Fibroblast of villous mesenchyme (primary cell): ENCODE measurements at places on chromosomes 5 and 9.
A peak's percentile ranks its signal among the peaks of the same experiment; 100 is the strongest.

GRCh38 chr9:18129809-18130334 lies 344.1 kb upstream of the ADAMTSL1 start:
- no peak for DNase-seq

DNA sequence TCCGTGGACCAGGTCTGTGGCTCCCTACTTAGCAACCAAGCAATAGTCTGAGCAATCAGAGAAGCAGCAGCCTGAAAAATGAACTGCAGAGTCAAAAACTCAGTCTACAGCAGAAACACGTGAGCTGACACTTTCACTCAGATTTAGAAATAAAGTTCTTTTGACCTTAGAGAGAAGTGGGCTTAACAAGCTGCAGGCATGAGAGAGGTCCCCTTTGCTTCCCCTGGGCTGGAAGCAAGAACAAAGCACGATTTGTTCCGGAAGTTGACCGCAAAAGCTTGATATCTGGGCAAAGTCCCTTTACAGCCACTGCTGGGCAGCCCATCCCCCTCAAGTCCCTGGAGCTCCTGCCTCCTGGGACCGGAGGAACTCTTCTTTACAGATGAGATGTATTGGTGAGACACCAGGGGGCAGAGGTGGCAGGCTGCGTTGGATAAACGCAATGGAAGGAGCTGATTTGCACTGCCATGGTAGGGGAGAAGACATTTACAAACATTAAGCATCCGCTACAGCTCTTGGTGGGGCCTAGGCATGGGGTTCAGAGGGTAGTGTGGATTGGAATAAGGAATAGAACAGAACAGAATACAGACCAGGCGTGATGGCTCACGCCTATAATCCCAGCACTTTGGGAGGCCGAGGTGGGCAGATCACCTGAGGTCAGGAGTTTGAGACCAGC lies 5.8 kb upstream of the SOWAHA start:
- DNase-seq, result no peak

GRCh38 chr5:168578538-168579487 lies at the start of gene PANK3:
Gene PANK3, minus strand, starts transcription at chr5:168579368. Its CDS starts 85 bp downstream, at chr5:168579283.
- DNase-seq, result peak; percentile 30

- no peak for DNase-seq
Measured at GRCh38 chr9:89649039-89649691, 44.4 kb downstream of the GADD45G start.

DNA sequence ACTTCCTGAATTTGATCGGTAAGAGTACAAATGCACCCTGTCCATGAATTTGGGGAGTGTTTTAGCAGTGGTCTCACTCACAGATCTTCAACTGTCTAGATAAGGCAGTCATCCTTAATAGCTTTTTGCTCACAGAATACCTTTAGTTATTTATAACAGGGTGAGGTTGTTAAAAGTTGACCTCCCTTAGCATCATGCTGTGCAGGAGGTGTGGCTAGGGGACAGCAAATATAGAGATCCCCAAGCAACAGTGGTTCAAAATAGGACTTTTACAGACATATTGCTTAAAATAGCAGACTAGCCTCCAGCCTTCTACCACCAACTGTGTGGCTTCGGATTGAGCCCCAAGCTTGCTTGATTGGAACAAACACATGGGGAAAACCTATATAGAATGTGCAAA lies 724.4 kb downstream of the TLE1 start:
- no peak for DNase-seq

- DNase-seq, result no peak
Measured at GRCh38 chr5:169165052-169165451, 135.9 kb downstream of the SLIT3 start.

DNA sequence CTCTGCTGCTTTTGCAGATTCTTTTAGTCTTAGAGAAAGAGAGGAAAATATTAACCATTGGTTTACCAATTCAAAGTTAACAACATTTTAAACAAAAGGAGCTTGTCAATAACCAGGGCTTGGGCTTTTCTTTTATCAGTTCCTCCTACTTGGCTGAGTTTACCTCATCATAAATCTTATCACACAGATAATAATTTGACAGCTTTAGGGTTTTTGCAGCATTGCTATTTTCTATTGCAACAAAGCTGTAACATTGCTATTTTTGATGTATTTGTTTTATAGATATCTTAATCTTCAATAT lies 9.8 kb upstream of the ABL1 start:
- no peak for DNase-seq

DNA sequence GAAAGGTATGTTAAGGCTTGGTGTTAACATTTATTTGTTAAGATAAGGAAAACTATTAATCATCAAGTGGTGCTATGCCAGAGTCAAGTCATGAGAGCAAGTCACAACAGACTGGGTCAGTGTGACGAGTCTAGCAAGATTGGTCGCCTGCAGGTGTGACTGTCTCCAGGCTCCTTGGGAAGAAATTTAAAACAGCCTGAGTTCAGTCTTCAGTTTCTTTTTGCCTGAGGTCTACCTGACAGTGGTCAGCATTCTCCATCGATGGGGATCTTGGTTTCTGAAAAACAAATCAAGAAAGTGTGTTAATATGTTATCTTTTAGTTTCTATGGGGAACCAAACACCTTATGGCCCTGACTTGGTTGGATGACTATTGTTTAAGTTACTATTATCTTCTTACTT lies 56.3 kb downstream of the CETN3 start:
- DNase-seq, result no peak

GRCh38 chr9:93577078-93577974 lies 942 bp downstream of the PHF2 start:
- peak; percentile 31 for DNase-seq

DNA sequence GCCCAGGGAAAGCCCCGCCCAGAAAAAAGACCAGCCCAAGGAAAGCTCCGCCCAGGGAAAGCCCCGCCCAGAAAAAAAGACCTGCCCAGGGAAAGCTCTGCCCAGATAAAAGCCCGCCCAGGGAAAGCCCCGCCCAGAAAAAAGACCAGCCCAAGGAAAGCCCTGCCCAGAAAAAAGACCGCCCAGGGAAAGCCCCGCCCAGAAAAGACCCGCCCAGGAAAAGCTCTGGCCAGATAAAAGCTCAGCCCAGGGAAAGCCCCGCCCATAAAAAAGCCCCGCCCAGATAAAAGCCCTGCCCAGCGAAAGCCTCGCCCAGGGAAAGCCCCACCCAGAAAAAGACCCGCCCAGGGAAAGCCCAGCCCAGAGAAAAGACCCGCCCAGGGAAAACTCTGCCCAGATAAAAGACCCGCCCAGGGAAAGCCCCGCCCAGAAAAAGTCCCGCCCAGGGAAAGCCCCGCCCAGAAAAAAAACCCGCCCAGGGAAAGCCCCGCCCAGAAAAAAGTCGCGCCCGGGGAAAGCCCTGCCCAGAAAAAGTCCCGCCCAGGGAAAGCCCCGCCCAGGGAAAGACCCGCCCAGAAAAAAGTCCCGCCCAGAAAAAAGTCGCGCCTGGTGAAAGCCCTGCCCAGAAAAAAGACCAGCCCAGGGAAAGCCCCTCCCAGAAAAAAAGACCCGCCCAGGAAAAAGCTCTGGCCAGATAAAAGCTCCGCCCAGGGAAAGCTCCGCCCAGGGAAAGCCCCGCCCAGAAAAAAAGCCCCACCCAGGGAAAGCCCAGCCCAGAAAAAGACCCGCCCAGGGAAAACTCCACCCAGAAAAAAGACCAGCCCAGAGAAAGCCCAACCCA lies 11.9 kb downstream of the GRIN1 start:
- DNase-seq, result peak; percentile 86

- no peak for DNase-seq
Measured at GRCh38 chr5:153626836-153627235, 136.4 kb downstream of the GRIA1 start.
